ENCODE measurements at places on chromosomes 1 and 21.

GRCh38 chr1:160207118-160207650 is 2.0 kb downstream of the PEA15 start:
- DNase-seq = no peak

- DNase-seq = peak; percentile 2
Measured at GRCh38 chr21:25871566-25871965, 136.8 kb downstream of the GABPA start.

GRCh38 chr1:164863056-164863455 is 304.1 kb downstream of the PBX1 start:
- no peak for DNase-seq

DNA sequence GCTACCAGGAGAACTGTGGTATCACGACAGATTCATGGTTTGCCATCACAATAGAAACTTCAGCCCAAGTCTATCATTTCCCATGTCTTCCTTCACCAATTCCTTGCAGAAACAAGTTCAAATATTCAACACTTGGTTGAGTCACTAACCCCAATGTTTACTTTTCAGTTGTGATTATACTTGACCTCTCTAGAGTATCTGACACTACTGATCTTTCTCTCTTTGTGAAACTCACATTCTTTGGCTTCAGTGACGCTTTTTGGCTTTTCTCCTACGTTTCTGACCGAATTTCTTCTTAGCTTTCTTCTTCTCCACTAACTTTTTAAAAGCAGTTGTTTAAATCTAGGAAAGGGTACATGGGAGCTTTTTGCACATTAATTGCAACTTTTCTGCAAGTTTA is 48.8 kb upstream of the HMGB4 start:
- DNase-seq = no peak

DNA sequence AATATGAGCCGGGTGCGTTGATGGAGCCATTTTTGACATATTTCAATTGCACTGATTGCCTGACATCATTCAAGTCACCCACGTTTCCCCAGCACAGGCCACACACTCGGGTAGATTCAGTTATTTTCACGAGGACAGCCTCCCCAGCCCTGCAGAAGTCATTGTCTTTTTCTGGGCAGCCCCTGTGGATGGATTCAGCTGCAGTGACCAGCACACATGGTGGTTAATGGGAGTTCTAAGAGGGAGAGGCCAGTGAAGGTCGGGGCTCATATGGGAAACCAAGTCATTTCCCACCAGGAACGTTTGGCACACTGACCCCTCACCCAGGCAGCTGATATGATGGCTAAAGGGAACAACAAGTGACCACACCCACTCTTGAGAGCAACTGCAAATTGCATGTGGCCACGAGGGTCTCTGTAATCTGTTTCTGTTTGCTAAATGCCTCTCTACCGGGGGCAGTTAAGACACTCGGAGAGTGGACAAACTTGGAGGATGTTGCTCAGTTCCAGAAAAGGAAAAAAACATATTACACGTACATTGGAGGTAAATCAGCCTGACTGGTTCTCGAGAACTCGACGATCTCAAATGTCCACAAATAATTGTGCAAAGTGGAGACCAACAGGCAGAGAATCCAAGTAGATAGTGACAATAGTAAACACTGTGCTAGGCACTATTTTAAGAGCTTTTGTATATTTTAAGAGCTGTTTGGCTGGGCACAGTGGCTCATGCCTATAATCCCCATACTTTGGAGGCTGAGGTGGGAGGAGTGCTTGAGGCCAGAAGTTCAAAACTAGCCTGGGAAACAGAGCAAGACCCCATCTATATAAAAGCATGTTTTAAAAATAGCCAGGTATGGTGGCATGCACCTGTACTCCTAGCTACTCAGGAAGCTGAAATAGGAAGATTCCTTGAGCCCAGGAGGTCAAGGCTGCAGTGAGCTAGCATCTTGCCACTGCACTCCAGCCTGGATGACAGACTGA is 167.2 kb upstream of the IRF2BP2 start:
- no peak for DNase-seq

DNA sequence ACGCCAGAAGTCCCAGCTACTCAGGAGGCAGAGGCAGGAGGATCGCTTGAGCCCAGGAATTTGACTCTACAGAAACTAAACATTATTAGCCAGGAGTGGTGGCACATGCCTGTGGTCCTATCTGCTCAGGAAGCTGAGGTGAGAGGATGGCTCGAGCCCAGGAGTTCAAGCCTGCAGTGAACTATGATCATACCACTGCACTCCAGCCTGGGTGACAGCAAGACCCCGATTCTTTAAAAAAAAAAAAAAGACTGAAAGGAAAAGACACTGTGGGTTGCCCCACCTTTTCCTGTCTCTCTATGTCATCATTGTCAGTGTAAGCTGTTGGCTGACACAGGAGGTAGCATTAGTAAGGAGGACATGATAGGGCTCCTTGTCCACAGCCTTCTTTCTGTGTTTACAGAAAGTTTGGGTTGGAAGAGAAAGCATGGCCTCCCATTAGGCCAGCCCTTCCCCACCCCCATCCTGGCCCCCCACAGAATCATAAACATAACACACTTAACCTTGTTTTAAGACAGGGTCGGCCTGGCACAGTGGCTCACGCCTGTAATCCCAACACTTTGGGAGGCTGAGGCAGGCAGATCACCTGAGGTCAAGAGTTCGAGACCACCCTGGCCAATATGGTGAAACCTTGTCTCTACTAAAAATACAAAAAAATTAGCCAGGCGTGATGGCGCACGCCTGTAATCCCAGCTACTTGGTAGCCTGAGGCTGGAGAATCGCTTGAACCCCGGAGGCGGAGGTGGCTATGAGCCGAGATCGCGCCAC is 20.6 kb upstream of the RCAN3 start:
- peak; percentile 52 for DNase-seq

DNA sequence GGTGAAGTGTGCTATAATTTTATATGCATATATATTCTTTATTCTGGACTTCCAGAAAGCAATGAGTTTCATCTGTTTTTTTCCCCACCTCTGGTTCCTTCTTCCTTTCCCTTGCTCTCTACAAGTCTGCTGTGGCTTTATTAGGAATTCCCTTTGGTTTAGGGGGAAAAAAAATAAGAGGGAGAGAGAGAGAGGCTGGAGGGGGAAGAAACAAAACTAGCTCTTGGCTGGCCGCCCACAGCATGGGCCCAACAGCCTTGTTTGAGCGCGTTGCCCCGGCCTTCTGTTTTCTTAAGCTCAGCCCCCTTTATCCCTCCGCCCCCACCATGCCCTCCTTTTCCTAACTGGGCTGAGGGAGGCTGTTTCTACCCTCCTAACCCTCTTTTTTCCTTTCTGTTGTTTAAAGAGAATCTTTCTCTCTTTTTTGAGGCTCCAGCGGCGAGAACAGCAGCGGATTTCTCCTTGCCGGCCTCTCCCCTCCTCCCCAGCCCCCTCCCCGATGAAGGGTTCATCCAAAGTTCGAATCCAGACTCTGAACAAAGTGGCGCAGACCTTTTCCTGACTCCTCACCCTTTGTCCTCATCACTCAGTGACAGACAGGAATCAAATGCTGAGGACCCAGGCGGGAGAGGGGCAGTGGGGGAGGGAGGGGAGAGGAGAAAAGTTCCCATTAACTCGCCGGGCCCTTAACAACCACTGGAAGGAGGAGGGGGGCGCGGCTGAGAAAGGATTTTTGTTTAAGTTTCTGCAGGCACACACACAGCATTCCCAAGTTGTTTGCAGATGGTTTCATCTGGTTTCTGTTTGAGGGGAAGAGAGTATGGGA is 29.7 kb downstream of the PBX1 start:
- no peak for DNase-seq

DNA sequence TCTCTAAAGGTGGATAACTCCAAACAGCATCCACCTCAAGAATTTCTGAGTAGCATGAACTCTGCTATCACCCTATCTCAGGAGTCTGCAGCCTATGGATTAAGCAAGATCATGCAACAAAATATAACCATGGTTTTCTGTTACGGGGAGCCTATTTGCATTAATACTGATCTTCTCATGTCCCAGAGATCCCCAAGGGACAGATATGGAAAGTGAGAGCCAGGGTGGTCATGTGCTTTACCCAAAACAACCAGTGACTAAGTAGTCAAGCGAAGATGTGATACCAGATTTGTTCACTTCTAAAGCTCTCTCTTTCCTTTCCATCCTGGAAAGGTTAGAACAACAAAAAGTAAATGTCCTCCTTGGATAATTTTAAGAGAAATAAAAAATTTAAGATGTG is 125.1 kb downstream of the PRRX1 start:
- no peak for DNase-seq

DNA sequence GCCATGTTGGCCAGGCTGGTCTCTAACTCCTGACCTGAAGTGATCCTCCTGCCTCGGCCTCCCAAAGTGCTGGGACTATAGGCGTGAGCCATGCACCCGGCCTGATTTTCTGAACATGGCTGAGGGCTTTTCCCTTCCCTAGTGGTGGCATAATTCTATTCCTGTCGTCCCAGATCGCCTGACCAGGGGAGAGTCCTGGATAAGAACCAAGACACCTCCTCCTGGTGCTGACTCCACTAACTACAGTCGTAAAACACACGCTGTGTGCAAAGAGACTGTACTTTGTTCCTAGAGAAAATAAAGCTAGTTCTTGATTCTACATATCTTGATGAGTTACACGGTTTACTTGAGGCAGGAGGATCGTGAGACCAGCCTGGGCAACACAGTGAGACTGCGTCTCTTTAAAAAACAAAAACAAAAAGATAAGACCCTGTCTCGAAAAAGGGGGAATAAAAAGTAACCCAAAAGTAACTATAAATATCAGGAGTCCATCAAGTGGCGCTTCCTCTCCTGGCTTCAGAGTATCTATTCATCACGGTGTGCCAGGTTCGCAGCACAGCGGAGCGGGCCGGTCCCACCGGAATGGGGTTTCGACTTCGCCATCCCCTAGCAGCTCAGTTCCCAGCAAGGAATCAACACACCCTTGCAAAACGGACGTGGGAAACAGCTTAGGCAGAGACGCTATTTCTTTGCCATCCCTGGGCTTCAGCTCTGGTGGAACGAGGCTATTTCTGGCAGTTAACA is 973 bp downstream of the SDF4 start:
- no peak for DNase-seq

DNA sequence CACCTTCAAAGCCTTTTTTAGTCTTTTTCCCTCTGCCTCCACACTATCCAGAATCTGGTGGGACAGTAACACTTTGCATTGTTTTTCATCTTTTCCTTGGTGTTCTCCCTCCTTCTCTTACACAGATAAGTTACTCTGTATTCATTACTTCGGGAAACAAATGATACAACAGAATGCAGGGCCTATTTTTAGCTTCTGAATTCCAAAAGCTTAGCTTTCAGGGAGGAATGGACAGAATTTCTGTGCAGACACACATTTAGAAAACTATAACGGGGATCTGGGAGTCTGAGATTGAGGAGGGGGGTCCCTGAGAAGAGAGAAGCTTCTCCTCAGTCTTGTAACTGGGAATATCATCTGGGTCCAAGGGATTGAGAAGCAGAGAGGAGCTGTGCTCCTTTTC is 3.5 kb upstream of the STK40 start:
- no peak for DNase-seq

DNA sequence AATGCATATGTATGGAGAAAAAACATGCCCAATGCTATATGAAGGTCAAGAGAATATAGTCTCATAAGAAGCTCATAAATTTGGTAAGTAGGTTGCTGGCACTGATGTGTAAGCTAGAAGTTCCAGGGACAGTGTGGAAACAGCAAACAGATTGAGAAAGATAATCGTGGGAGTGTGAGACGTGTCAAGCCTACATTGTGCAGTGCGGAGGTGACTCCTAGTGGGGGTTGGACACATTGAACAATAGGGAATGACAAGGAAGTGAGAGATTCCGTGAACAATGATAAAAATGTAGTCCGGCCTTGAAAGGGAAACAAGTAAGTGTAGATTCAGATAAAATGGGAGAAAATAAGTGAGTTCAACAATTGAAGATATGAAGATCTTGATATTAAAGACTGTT is 788.4 kb upstream of the PRMT6 start:
- no peak for DNase-seq

DNA sequence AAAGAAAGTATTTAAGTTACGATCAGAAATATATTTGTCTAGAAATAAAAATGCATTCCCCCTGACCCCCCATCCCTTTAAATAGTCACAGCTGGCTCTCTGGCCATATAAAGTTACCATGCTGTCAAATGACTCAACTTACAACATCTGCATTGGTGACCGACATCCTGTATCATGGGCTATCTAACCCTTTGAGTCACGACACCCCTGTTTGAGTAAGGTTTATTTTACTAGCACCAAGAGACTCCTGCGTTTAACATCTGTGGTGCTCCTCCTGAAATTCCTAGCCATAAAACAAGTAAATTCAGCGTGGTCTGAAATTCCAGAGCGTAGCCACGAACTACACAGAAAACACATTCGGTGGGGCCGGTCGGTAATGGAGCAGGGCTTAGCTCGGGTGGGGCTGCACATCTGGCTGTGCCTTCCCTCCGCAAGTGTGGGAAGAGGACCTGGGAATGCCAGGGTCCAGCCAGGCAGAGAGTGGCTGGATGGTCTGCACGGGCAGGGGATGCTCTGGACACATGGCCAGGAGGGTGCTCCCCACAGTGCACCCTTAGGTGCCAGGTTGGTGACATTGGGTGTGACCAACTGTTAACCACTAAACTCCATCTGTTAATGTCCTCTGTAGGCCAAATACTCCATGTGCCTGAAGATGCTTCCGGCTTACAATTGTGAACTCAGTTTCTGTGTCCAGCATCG is 53.0 kb upstream of the CLDN14 start:
- DNase-seq = no peak

- no peak for DNase-seq
Measured at GRCh38 chr1:153929426-153929825, 6.7 kb upstream of the GATAD2B start.

GRCh38 chr1:24199291-24199900 is 12.3 kb upstream of the IFNLR1 start:
- DNase-seq = peak; percentile 72

- DNase-seq = no peak
Measured at GRCh38 chr1:230919207-230919606, 50.9 kb upstream of the C1orf198 start.

GRCh38 chr1:157562515-157562914 is 10.2 kb upstream of the FCRL5 start:
- DNase-seq = no peak

GRCh38 chr21:19523746-19524145 is 1120.2 kb upstream of the TMPRSS15 start:
- no peak for DNase-seq

DNA sequence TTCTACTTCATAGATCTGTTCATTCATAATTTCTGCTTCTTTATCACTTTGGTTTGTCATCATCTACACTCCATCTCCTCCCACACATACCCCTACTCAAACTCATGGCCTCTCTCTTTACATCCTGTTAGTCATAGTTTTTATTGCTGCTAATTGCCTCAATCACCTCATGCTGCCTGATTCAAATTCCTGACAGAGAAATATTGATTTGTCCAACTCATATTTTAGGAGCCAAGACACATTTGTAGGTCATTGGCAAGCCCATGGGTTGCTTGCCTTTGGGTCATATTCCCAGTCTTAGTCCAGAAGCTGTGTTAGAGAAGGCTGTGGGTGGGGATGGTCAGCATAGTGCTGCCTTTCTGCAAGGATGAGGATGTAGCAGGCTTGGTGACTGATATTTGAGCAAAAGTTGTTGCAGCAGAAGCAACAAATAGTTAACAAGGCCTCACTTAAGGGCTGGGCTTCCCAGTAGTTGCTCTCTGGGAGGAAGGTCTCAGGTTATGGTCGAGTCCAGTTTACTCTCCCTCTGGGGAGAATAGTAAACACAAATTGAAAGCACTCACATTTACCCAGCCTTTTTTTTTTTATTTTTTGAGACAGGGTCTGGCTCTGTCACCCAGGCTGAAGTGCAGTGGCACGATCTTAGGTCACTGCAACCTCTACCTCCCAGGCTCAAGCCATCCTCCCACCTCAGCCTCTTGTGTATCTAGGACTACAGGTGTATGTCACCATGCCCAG is 22.4 kb upstream of the EPS15 start:
- no peak for DNase-seq

GRCh38 chr1:1629430-1630190 is 2.4 kb upstream of the MMP23B start:
- DNase-seq = peak; percentile 45

All from activated CD4-positive, alpha-beta T cell treated with anti-CD3 and anti-CD28 coated beads, Interleukin-2, Interleukin-4, amounts not matched to agents 100 ng/mL and 50 ng/mL, durations not matched to agents 16 hours and 8 hours (primary cell).